ENCODE measurements at places on chromosomes 6 and 20.
A peak's percentile ranks its signal among the peaks of the same experiment; 100 is the strongest.

DNA sequence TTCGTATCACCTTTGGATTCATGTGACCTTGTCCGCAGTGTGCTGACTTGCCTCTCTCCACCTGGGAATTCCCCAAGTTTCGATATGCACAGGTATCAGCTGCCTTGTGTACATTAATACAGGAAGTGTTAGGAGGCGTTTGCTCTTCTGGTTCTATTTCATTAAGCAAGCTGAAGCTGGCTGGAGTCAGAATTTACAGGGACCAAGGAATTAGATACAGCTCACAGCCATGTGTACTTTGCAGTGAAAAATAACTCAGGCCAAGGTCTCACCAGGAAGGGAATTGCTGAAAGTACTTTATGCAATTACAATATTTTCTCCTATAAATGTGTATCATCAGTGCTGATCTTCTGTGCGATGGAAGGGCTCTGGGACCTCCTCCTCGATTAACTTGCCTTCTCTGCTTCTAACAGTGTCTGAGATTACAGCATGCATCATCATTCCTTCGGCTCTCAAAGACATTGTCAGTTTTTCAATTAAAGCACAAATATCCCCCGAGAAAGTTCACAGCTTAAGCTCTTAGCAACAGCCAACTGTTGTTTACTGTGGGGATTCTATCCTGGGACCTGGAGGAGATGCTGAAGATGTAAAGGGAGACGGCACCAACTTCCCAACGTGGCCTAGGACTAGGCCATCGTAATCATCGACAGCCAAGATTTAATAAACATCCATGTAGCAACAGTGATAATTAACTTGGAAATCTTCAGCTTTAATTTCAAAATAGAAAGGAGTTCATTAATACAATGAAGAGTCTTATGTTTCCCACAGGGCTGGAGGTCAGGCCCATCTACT is 13.8 kb upstream of the TIAM2 start:
- DNase-seq = no peak

- DNase-seq = no peak
Measured at GRCh38 chr20:32083469-32083868, 26.0 kb upstream of the TM9SF4 start.

DNA sequence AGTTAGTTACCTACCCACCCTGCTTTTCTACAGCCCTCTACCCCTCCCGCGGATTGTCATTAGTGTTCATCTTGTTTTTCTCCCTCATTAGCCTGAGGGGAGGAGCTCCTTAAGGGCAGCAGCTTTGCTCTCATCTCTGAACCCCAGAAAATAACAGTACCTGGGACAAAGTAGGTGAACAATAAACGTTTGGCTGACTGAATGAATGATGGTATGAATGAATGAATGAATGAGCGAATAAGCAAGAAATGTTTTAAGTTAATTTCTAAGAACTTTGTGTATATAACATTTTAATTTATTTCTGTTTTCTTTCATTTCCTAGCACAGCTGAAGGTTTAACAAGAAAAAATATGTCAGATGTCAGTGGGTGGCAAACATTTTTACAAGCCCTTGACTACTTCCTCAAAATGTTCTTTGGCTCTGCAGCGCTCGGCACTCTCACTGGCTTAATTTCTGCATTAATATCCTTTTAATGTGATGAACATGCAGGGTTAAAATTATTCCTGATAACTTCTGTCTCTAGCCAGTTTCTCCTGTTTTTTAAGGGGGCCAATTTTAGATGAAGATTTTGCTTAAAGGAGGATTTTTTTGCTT is 50.1 kb downstream of the SLC9A8 start:
- DNase-seq = no peak

GRCh38 chr6:5215159-5215558 is 45.6 kb downstream of the LYRM4 start:
- DNase-seq = no peak

GRCh38 chr20:51930775-51931174 is 128.5 kb upstream of the SALL4 start:
- DNase-seq = no peak

DNA sequence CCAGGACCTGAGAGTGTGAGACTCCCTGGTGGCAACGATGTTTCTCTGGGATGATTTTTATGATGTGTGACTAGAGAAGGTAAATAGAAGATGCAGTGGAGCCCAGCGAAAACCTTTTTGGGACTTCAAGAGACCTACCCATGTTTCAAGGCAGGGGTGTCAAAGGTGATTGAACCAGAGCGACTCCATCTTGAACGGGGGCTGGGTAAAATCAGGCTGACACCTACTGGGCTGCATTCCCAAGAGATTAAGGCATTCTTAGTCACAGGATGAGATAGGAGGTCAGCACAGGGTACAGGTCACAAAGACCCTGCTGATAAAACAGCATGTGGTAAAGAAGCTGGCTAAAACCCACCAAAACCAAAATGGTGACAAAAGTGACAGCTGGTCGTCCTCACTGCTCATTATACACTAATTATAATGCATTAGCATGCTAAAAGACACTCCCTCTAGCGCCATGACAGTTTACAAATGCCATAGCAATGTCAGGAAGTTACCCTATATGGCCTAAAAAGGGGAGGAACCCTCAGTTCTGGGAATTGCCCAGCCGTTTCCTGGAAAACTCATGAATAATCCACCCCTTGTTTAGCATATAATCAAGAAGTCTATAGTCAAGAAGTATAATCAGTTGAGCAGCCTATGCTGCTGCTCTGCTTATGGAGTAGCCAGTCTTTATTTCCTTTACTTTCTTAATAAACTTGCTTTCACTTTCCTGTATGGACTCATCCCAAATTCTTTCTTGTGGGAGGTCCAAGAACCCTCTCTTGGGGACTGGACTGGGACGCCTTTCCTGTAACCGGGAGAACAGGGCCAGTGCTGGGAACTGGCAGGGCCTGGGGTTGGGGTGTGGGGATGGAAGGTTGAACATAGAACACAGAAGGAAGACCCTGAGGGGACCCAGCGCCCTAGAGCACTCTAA is 526.4 kb downstream of the QKI start:
- no peak for DNase-seq

GRCh38 chr20:32764005-32764960 is 2.1 kb downstream of the DNMT3B start:
- DNase-seq = peak; percentile 28

GRCh38 chr20:48813446-48813747 is 14.4 kb downstream of the PREX1 start:
- no peak for DNase-seq

- no peak for DNase-seq
Measured at GRCh38 chr20:46461808-46462207, 51.6 kb downstream of the ZNF334 start.
